Prostate gland (tissue), 2 donors: ENCODE measurements at places on chromosomes 1 and 21. TPM values are rescaled to one million over a fixed set of nuclear protein-coding genes. Genes with fewer than 3 reads are reported as not detected.

The SLC6A17 gene
- total RNA-seq, result 0.41 TPM

The AUNIP gene
- total RNA-seq, result 0.32 TPM

The SYPL2 gene
- 48.1 TPM for total RNA-seq

The CR2 gene
- not detected for total RNA-seq

The CD164L2 gene
- total RNA-seq, result 3.6 TPM

The C4BPA gene
- not detected for total RNA-seq

The LCE2A gene
- total RNA-seq, result not detected

The CTNNBIP1 gene
- 56.9 TPM for total RNA-seq

The KRTAP20-3 gene
- not detected for total RNA-seq

The GLIS1 gene
- 1.1 TPM for total RNA-seq

The DNALI1 gene
- 37.4 TPM for total RNA-seq

The DLGAP3 gene
- total RNA-seq, result 7.1 TPM

The ATAD3C gene
- total RNA-seq, result 7.3 TPM

The RBP7 gene
- total RNA-seq, result 5.9 TPM

GRCh38 chr1:98099501-98099900, 178.7 kb upstream of the DPYD start:
- H3K27me3 ChIP-seq, result no peaks in the 10 kb centered on the region
- no peak overlapping the region for H3K27ac ChIP-seq
- no peak overlapping the region for H3K4me3 ChIP-seq
- DNase-seq, result no peak
- no peaks in the 10 kb centered on the region for H3K36me3 ChIP-seq

- H3K27ac ChIP-seq, result no peak overlapping the region
- no peaks in the 10 kb centered on the region for H3K36me3 ChIP-seq
- no peaks in the 10 kb centered on the region for H3K27me3 ChIP-seq
- DNase-seq, result no peak
Observed at GRCh38 chr21:15275615-15276235, 210.9 kb upstream of the NRIP1 start.

- no peak for DNase-seq
- peaks cover 2% of the 10 kb centered on the region for H3K27me3 ChIP-seq
- H3K36me3 ChIP-seq, result no peaks in the 10 kb centered on the region
- H3K4me1 ChIP-seq, result no peaks in the 10 kb centered on the region
- no peak overlapping the region for H3K4me3 ChIP-seq
Observed at GRCh38 chr1:3192361-3192760, 123.4 kb downstream of the PRDM16 start.

GRCh38 chr1:172484252-172484651, 40.4 kb upstream of the PIGC start:
- no peak overlapping the region for H3K27ac ChIP-seq
- no peak overlapping the region for H3K4me3 ChIP-seq
- no peak for DNase-seq
- no peaks in the 10 kb centered on the region for H3K4me1 ChIP-seq
- no peaks in the 10 kb centered on the region for H3K27me3 ChIP-seq

DNA sequence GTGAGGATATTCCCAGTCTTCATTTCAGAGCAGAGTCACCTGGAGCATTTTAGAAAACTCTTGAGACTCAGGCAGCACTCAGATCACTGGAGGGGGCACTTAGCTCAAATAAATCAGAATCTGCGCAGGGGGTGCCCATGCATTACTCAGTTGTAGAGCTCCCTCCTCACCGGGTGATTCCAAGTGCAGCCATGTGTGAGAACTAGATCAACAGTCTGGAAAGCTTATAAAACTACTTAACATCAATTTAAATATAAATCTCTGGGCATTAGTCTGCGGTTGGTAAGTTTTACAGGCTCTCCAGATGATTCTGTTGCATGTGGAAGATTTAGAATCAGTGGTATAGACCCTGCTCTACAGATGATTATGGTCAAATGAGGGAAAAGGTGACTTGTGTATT, 128.6 kb downstream of the ST6GALNAC3 start:
- DNase-seq, result no peak
- no peaks in the 10 kb centered on the region for H3K36me3 ChIP-seq
- no peak overlapping the region for H3K27ac ChIP-seq
- no peak overlapping the region for H3K4me3 ChIP-seq
- H3K4me1 ChIP-seq, result no peaks in the 10 kb centered on the region

DNA sequence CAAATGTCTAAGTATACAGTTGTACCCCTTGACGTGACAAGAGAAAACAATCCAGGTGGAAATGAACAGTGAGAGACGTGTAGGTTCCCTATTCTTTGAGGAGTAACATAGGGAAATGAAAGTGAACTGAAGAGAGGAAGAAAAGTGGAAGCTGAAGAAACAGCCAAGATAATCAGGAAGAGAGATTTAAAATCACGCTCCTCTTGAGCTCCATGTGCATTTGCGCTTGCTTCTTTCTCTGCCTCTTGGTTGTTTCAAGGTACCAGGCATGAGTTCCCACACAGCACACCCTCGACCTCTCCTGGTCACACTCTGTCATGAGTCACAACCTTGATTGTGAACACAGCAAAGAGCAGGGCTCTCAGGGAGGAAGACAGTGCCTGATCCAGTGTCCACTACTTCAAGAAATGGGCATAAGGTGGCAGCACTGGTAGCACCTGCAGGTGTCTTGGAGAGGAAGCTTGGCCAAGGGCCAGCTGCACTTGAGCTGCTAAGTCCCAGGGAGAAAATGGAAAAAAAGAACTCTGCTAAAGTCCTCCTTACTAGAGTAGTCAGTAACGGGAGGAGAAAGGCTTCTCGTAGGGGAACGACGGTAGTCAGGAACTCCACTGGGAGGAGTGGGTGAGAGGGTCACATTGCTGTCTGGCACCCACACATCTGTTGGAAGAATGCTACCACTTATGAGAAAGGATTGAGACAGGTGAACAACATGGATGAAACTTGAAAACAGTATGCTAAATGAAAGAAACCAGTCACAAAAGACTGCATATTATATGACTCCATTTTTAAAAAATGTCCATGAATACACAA, 18.3 kb upstream of the ARID1A start:
- H3K4me1 ChIP-seq, result no peaks in the 10 kb centered on the region
- DNase-seq, result peak; percentile 92
- H3K36me3 ChIP-seq, result no peaks in the 10 kb centered on the region
- no peak overlapping the region for H3K4me3 ChIP-seq

- peak overlapping the region; percentile 48 for H3K4me3 ChIP-seq
- peaks cover 18% of the 10 kb centered on the region for H3K36me3 ChIP-seq
- H3K4me1 ChIP-seq, result peaks cover 6% of the 10 kb centered on the region
- DNase-seq, result no peak
Observed at GRCh38 chr1:145994391-145995120, 1.8 kb downstream of the TXNIP start.

GRCh38 chr1:163820226-163820625, 498.5 kb downstream of the NUF2 start:
- H3K36me3 ChIP-seq, result no peaks in the 10 kb centered on the region
- no peak for DNase-seq
- H3K27me3 ChIP-seq, result no peaks in the 10 kb centered on the region
- no peaks in the 10 kb centered on the region for H3K4me1 ChIP-seq

DNA sequence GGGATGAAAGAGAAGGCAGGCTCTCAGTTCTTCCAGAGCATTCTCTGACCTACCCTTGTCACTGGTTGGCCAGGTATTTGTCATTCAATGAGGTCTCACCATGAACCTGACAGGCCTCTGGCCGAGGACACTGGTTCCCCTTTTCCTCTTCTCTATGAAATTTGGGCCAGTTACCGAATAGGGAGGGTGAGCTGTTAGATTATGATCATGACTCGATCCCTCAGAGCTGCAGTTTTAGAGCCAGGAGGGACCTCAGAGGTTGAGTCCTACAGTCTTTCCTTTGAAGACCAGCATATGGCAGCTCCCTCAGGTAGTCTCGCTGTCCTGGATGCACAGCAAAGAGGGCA, 29.5 kb upstream of the CLSTN1 start:
- no peaks in the 10 kb centered on the region for H3K36me3 ChIP-seq
- H3K27me3 ChIP-seq, result no peaks in the 10 kb centered on the region
- H3K4me1 ChIP-seq, result no peaks in the 10 kb centered on the region

- H3K4me1 ChIP-seq, result no peaks in the 10 kb centered on the region
- no peak overlapping the region for H3K4me3 ChIP-seq
- no peak for DNase-seq
- H3K27ac ChIP-seq, result no peak overlapping the region
- H3K36me3 ChIP-seq, result no peaks in the 10 kb centered on the region
- H3K27me3 ChIP-seq, result no peaks in the 10 kb centered on the region
Observed at GRCh38 chr1:89149229-89149628, 23.3 kb upstream of the GBP2 start.

DNA sequence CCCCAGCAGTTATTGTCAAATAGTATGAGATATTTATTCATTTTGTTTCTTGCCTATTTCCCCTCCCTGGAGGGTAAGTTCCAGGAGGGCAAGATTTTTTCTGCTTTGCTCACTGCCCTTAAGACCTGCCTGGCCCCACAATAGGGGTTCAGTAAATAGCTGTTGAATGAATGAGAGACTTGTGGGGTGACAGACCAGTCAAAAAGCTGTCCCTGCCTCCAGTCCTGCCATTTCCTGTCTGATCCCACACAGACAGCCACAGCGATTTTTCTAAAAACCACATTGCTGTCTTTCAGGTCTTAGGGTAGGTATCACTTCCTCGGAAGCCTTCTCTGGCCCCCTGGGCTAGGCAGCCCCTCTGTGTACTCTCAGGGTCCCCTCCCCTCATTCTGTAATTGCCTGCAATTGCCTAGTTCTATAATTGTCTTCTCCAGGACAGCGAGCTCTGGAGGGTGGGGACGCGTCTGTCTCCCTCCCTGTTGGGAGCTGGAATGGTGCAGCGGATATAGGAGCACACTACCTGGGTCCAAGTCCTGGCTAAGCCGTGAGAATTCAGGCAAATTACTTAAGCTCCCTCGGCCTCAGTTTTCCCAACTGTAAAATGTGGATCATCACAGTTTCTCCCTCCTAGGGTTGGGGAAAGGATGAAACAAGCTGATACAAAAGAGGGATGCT, 1.8 kb upstream of the EXTL1 start:
- no peak for DNase-seq
- H3K36me3 ChIP-seq, result no peaks in the 10 kb centered on the region
- no peaks in the 10 kb centered on the region for H3K4me1 ChIP-seq
- H3K27me3 ChIP-seq, result no peaks in the 10 kb centered on the region

- H3K27ac ChIP-seq, result peak overlapping the region; percentile 76
- H3K36me3 ChIP-seq, result no peaks in the 10 kb centered on the region
- H3K27me3 ChIP-seq, result no peaks in the 10 kb centered on the region
- H3K4me3 ChIP-seq, result no peak overlapping the region
Observed at GRCh38 chr1:12475101-12475500, 142.9 kb downstream of the DHRS3 start.

- H3K4me1 ChIP-seq, result no peaks in the 10 kb centered on the region
- no peak overlapping the region for H3K4me3 ChIP-seq
- DNase-seq, result no peak
- no peak overlapping the region for H3K27ac ChIP-seq
Observed at GRCh38 chr21:41832596-41833496, 46.3 kb downstream of the PRDM15 start.

GRCh38 chr1:84653130-84653677, 37.1 kb downstream of the SSX2IP start:
- H3K27me3 ChIP-seq, result no peaks in the 10 kb centered on the region
- no peak overlapping the region for H3K27ac ChIP-seq
- H3K4me1 ChIP-seq, result no peaks in the 10 kb centered on the region
- no peaks in the 10 kb centered on the region for H3K36me3 ChIP-seq

- H3K36me3 ChIP-seq, result no peaks in the 10 kb centered on the region
- no peak overlapping the region for H3K27ac ChIP-seq
- H3K4me3 ChIP-seq, result no peak overlapping the region
- peak; percentile 14 for DNase-seq
Observed at GRCh38 chr21:15289896-15290841, 225.4 kb upstream of the NRIP1 start.

DNA sequence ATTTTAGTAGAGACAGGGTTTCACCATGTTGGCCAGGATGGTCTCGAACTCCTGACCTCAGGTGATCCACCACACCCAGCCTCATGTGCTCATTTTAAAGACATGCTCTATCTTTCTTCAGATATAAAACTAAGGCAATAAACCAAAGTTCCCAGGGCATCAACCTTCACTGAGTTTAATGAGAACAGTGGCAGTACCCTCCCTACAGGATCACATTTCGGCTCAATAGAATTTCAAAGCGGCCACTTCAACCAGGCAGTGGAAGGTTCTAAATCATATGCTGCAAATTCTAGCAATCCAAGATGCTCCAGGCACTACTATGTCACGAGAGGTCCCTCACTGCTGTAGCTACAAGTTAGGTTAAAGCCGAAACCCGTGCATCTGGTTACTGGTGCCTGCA, 45.5 kb downstream of the PARP1 start:
- H3K36me3 ChIP-seq, result peaks cover 21% of the 10 kb centered on the region
- DNase-seq, result no peak
- H3K27ac ChIP-seq, result no peak overlapping the region
- H3K4me3 ChIP-seq, result no peak overlapping the region

DNA sequence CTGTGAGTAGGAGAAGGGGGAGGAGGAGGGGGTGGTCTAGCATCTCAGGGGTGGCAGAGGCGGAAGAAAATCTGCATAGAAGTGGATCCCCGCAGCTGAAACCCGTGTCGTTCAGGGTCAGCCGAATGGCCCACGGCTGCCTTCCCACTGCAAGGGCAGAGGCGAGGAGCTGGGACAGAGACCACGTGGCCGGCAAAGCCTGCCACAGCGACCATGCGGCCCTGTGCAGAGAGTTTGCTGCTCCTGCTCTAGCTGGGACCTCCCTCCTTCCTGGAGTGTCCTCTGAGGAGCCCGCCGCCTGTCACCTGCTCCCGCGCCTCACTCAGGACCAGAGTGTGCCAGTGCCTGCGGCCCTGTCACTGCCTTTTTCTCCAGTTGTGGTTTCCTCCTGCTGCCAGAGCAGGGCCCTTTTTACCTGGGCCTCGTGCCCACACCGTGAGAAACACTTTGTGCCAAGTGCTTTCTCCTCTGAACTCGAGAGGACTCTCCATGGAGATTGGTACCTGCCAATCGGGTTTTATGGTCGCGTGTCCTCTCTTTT, 5.4 kb upstream of the TRPM2 start:
- peaks cover 14% of the 10 kb centered on the region for H3K27me3 ChIP-seq
- DNase-seq, result peak; percentile 60
- H3K4me1 ChIP-seq, result peaks cover 10% of the 10 kb centered on the region
- H3K4me3 ChIP-seq, result no peak overlapping the region

DNA sequence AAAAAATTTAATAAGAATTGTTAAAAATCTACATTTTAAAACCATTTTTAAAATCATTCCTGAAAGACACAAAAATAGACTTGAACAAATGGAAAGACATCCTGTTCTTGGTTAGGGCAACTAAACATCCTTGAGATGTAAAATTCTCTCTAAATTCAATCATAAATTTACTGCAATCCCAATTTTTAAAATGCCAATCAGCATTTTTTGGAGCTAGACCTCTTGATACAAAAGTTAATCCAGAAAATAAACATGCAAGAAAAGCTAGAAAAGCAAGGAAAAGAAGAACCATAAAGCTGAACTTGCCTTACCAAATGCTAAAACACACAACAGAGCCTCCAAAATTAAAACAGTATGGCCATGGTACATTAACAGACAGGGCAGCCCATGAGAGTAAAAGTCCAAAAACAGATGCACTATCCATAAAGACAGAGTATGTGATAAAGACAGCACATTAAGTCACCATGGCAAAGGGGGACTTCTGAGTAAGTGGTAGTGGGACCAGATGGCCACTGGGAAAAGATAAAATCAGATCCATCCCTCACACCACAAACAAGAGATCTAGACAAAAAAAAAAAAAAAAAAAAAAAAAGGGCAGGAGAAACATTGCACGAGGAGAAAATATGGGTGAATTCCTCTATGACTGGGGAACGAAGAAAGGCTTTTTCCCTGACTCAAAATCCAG, 51.4 kb downstream of the NPHP4 start:
- H3K4me1 ChIP-seq, result no peaks in the 10 kb centered on the region
- H3K27ac ChIP-seq, result no peak overlapping the region
- H3K36me3 ChIP-seq, result no peaks in the 10 kb centered on the region
- H3K4me3 ChIP-seq, result no peak overlapping the region
- H3K27me3 ChIP-seq, result no peaks in the 10 kb centered on the region
